ENCODE measurements at places on chromosomes 3 and 15.

GRCh38 chr3:58630076-58630709 is 36.4 kb downstream of the FAM3D start:
- DNase-seq, result peak; percentile 90

GRCh38 chr3:83683937-83684598 is 1274.7 kb upstream of the CADM2 start:
- DNase-seq, result no peak

DNA sequence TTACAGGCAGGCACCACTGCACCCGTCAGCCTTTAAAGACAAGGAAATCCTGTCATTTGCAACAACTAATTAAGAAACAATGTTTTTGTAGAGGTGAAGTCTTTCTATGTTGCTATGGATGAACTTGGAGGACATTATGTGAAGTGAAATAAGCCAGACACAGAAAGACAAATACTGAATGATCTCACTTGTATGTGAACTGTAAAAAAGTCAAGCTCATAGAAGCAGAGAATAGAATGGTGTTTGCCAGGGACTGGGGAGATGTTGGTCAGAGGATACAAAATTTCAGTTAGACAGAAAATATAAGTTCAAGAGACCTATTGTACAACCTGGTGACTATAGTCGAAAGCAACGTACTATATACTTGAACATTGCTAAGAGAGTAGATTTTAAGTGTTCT is 27.2 kb upstream of the ARPIN start:
- DNase-seq, result no peak

- no peak for DNase-seq
Observed at GRCh38 chr3:23235264-23235663, 32.1 kb downstream of the UBE2E2 start.

- DNase-seq, result peak; percentile 76
Observed at GRCh38 chr3:174285242-174285864, 573.8 kb upstream of the NAALADL2 start.

DNA sequence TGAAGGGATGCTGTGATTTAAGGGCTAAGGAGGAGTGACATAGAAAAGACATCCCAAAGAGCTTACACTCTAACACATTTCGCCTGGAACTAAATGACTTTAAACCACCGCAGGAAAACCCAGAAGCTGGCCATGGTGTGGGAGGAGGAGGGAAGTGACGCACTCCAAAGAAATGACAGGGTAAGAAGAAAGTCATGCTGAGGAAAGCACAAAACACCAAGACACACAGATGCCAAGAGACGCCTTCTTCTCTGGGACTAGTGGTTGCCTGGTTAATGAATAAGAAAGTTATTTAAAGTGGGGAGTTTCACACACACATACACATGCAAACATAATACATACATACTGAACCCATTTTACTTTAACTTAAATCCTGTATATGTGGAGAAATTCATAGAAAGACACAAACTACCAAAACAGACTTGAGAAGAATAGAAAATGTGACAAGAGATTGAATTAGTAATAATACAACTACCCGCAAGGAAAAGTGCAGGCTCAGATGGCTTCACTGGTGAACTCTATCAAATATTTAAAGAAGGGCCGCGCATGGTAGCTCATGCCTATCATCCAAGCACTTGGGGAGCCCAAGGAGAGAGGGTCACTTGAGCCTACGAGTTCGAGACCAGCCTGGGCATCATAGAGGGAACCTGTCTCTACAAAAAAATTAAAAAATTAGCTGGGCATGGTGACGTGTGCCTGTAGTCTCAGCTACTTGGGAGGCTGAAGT is 125.5 kb downstream of the NSMCE3 start:
- peak; percentile 59 for DNase-seq

GRCh38 chr3:34145796-34146195 is 347.4 kb downstream of the PDCD6IP start:
- DNase-seq, result peak; percentile 65

GRCh38 chr15:65132878-65133547 is 595 bp downstream of the PDCD7 start:
- DNase-seq, result peak; percentile 35

GRCh38 chr15:43957724-43958123 is 130.9 kb downstream of the WDR76 start:
- no peak for DNase-seq

Measured in brain (organoid and tissue), 16 donors.